T-helper 2 cell (primary cell): ENCODE measurements at places on chromosomes 2 and 18.
A peak's percentile ranks its signal among the peaks of the same experiment; 100 is the strongest.

GRCh38 chr18:8049147-8049546 lies 482.0 kb downstream of the PTPRM start:
- no peak for DNase-seq

- DNase-seq = no peak
Observed at GRCh38 chr2:178553047-178553446, 72.8 kb downstream of the PLEKHA3 start.

- no peak for DNase-seq
Observed at GRCh38 chr2:28395334-28396061, 2.8 kb downstream of the FOSL2 start.

DNA sequence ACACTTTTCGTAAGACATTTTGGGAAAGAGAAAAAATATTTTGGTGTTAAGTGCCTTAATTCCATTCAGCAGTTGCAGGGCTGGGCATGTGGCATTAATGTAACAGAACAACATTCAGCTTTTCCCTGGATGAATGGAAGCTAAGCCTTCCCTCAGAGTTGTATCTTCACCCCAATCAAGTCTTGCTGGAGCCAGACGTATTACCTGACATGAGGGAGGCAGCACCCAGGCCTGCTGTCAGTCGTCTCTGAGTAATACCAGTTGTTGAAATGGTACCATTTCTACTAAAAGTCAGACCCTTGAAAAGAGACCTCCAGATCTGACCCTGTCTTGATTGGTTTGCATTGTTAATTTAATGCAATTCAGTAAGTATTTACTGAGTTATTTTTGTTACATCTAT lies 57.5 kb downstream of the MALT1 start:
- DNase-seq = no peak

DNA sequence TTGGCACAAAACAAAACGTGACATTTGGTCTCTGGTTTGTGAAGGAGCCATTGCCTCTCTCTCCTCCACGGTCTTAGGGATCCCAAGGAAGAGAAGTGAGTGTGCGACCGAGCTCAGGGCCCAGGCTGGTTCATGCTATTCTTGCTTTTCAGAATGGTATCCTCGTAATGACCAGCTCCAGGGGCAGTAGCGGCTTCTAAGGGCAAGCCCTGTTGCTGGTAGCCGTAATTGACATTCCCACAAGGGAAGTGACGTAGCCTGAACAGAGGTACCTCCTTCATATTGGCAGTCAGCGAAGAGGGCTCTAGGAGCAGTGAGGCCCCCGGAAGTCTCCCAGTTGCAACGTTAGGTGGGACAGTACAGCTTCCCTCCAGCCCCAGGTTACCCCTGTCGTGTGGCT lies 77.9 kb downstream of the CLIP4 start:
- DNase-seq = no peak

DNA sequence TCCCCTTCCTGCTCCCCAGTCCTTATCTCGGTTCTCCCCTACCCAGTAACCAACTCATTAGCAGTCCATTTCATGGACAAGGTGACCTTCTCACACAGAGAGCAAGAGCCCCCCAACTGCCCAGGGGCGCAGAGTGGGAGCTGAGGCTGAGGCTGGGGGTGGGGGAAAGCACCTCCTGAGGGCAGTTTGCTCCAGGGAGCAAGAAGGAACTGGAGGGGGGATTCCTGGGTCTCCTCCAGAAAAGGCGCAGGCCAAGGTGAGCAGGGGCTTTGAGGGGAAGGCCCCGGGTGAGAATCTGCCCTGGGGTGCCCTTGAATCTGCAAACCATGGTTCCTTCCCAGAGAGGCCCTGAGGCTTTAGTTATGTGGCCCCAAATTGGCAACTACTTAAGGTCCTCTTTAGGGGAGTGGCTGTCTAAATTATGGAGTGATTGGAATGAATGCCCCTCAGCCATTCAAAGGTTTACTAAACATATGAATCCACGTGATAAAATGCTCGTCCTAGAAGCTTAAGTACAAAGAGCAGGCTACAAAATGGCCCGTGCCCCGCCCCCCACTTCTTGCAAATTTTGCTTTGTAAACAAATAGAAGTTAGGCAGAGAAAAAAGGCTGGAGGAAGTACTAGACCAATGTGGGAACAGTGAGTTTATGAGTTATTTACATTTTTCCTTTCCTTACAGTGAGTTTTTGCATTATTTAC lies 123.5 kb upstream of the HS6ST1 start:
- no peak for DNase-seq

DNA sequence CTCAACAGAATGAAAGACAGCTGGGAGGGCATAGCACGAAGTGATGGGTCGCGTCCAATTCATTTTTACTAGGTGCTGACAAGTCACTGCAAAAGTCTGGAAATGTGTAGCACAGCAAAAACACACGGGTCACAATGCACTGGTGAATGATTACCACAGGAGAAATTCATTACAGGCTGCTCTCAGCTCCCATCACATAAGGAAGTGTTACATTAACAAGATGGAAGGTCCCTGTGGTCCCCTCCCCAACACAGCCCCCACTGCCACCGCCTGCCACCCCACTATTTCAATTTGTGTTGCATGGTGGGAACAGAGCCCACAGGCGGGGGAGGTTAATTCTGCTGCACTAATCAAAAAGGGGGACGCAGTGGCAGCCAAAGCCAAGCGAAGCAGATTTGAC lies 122.8 kb downstream of the NRP2 start:
- DNase-seq = no peak

DNA sequence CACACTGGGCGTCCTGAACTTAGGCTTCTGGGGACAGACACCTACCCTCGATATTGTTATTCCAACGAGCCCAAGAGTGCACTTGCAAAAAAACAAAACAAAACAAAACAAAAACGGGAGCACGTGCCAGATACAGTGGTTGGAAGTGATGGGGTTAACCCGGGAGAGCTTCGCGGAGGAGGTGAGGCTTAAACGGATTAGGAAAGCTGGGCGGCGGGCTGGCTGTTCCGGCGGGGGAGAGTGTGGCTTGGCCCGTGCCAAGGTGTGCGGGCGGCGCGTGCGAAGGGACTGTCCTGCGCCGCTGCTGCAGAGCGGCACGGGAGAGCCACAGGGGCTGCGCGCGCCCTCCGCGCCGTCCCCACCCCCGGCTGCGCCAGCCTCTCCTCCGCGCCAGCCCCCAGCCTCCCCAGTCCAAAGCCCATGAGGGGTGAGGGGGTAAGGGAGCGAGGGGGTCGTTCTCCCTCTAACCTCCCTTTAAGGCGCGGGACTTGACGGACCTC lies 1.5 kb upstream of the SLC30A3 start:
- DNase-seq = no peak

DNA sequence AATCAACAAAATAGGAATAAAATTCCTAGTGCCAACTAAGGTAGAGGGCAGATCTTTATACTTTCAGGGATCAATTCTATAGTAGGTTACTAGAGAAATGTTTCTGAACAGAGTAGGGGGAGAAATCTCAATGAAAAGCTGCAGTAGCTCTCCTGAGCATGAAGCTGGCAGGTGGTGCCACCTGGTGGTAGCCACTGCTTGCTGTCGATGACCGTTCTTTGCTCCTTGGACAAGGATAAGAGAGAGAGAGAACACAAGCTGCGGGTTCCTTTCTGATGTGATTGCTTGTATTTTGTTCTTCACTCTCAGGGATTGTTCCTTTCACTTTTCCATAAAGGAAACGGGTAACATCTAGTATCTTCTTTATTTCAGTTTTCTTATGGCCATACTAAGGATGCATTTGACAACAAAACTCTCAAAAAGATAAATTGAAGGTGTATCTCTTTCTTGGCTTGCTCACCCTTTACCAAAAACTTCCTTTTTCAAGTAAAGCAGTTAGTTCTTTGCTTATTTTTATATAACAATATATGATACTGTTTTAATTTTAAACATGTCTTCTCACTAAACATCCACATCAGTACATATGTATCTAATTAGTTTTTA lies 18.6 kb upstream of the MRPL19 start:
- DNase-seq = peak; percentile 57

DNA sequence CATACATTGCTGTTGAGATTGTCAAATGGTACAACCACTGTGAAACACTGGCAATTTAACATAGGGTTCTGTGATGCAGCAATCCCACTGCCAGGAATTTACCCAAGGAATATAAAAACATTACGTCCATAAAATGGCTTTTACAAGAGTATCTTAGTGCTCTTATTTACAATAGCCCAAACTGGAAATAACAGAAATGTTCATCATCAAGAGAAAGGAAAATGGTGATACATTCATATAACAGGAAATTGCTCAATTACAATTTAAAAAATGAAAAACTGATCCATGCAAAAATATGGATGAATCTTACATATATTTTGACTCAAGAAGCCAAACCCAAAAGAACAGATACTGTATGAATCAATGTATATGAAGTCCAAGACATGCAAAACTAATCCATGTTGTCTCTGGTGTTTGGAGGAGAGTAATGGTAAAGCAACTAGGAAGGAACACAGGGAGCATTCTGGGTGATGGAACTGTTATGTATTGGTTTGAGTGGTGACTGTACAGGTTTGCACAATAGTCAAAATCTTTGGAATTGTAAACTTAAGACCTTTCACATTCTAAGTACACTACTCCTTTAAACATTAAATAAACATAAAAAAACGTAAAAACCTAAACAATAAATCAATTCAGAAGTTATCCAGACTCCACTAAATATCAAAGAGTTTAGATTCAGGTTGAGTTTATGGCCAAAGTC lies 104.8 kb upstream of the WDR75 start:
- no peak for DNase-seq

DNA sequence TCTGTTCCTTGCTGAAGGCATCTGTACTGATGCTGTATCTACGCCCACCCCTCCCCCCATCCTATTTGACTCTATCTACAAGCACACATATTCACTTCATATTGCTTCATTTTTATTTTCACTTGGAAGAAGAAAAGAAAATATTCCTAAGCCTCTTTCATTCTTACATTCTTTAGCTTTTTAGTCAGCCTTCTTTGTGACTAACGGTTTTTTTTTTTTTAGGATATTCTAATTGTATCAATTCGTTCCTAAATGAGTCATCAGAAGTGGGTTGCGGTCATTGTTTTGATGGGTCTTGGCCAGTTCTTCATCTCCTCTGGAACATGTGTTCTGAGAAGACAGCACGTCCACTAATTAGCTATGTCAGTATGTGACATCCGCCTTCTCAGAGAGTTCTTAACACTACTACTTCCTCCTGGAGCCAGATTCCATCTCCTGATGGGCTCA lies 88.7 kb downstream of the MYO1B start:
- no peak for DNase-seq

DNA sequence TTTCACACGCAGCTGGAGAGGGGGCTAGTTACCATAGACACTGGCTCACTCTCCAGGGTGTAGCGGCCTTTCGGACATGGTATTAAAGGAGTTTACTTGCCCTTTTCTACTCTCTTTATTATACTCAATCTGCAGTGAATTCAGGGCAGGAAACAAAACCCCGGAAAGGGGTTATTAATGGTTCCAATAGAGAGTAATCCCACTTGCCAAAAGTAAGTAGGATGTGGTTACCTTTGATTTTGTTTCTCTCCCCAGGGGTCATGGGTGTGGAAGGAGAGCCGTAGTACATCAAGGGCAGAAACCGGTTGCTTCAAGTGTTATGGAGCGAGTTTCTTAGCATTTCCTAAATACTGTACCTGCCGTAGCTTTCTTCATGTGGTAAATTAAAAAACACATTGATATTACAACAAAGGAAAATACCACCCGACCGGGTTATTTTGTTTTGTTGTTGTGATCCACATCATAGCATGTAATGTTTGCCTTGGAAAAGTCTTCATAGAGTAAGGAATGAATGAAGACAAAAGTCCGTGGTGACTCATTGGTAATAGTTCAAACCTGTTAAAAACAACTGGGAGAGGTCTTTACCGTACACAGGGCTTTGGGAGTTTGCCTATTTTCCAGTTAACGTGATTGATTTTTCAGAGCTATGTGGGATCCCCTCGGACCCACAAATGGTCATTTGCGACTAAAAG lies 71.5 kb downstream of the SLC4A3 start:
- no peak for DNase-seq

GRCh38 chr2:23669413-23670244 lies 257.3 kb downstream of the ATAD2B start:
- DNase-seq = no peak

DNA sequence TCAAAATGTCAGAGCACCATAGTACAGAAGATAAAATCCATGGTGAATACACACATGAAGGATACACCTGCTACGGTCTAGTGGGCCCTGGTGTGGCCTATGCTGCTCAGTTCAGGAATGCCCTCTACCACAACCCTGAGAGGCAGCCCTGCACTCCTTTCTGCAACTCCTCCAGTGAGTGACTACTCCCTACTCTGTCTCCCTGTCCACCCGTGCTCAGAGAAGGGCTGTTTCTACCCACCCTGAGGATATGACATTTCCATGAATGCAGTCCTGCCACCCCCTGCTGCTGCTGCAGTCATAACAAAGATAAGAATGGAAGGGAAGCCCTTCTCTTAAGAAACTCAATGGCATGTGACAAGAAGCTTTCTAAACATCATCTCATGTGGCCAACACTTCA lies 137.0 kb downstream of the EN1 start:
- DNase-seq = no peak

GRCh38 chr2:224764565-224765236 lies 48.5 kb upstream of the CCDC195 start:
- no peak for DNase-seq

DNA sequence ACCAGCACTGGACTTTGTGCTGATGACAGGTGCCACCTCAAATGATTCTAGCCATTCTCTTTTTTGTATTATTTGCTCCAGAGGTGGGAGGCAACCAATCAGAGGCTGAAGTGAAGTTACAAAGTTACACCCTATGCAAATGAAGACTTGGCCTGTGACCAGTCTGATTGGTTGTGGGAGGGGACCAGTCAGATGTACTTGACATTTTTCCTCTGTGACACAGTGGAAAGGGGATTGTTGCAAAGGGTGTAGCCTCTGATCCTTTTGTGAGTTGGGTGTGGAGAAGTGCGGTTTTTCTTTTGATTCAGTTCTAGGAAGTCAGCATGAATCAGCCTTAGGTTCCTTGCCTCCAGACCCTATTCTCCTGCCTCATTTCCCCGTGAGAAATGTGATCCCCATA lies 244.0 kb downstream of the ARL6IP6 start:
- no peak for DNase-seq

DNA sequence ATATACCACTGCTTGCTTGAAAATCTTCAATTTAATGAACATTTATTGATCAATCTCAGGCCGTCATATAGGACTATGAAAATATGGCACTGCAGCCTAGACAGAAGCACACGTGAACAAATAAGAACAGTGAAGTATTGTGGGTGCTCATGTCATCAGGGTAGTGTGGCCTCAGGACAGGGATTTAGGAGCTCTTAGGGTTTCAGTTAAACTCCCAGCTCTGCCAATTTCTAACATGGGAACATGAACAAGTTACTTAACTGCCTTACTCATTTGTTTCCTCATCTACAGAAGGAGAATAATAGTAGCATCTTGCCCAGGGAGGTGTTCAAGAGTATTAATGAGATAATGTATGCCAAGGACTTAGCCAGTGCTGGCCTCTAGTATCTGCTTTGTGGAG lies 146.0 kb upstream of the MAP3K20 start:
- DNase-seq = no peak

DNA sequence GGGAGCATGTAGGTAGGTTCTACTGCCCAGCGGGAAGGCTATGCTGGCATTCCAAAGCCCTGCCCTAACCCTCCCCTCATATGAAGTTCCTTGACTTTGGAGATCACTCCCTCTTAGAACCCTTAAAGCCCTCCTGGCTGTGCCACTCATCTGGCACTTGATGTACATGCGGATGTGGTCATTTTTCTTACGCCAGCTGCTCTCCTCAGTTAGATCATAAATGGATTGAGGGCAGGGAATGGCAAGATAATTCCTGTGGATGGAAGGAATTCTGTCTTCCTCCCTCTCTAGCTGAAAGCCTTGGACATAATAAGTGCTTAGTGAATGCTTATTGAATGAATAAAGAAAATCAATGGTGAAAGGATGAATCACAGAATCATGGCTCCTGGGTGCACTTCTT lies 51.6 kb downstream of the SLC4A3 start:
- no peak for DNase-seq
